ENCODE measurements at places on chromosomes 3 and 15.

- no peak for ATAC-seq
These were observed 70.1 kb downstream of the HOMER2 start for GRCh38 chr15:82882273-82882928.

DNA sequence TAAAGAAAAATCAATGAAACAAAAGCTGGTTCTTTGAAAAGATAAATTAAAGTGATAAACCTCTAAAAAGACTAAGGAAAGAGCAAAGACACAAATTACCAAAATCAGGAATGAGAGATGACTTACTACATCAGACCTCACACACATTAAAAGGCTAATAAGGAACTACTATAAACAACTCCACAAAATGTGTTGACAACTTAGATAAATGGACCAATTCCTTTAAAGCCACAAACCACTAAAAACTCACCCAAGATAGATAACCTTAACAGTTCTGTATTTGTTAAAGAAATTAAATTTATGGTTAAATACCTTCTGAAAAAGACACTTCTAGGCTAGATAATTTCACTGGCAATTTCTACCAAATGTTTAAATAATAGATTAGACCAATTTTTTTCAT, 170.4 kb downstream of the SMAD6 start:
- ATAC-seq, result no peak

DNA sequence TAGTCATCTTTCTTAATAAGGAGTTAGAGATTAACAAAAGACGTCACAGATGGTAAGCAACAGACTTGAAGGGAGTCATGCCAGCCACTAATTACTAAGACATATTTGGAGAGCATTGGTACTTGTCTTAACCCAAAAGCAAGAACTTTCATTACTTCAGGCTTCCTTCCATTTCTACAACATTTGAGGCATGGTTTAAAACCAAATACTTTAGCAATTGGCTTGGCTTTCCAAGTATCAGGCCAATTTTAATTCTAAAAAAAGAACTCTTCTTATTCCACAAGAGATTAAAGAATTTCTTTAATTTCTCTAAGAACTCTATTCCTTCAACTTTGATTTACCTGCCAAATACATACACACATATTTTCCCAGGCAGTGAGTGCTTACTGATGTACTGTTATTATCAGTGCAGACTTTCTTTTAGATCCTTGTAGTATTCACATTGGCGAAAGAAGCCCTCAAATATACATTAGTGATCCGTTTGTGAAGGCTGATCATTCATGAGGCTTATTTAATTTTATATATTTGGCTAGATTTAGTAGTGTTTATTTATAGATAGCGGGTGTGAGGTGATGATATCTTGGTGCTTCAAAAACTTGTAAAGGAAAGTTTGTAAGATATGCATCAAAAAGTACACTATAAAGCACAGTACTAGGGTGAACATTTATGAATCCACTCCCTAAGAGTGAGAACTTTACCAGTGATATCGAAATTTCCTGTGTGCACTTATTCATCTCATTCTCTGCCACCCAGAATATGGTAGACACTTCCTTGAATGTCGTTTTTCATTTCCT, 229.2 kb downstream of the MFSD1 start:
- ATAC-seq, result no peak

- ATAC-seq, result no peak
These were observed 22.2 kb upstream of the TXNRD3 start for GRCh38 chr3:126676919-126677705.

DNA sequence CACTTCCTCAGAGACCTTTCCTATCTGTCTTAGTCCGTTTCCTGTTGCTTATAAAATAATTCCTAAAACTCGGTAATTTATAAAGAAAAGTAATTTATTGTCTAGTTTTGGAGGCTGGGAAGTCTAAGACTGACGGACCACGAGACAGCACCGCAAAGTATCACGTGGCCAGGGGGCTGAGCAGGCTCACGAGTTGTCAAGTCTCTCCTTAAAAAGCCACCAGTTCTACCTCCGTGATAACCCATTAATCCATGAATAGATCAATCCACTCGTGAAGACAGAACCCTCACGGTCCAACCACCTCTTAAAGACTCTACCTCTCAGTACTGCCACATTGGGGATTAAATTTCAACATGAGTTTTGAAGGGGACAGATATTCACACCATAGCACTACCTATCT, 821 bp downstream of the LINS1 start:
- no peak for ATAC-seq

- ATAC-seq, result no peak
These were observed 12.4 kb downstream of the ALDH1A3 start for GRCh38 chr15:100892013-100892355.

- no peak for ATAC-seq
These were observed 67.8 kb downstream of the NSUN3 start for GRCh38 chr3:94130690-94131089.

DNA sequence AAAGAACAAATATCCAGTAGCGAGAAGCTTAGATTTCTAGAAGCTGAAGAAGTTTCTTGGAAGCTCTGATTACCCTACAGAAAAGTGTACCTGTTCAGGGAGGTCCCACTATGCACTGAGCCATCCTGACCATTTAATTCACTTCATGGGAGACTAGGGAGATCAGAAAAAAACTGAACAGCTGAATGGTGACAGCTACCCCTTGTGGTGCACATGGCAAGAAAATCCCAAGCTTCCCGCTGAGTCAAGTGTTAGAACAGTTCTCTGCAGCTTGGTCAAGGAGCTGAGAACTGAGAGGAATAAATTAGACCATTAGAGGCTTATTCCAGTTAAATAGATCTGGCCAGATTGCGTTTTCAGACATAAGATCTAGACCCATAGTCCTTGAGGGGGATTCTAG, 197.2 kb upstream of the VEPH1 start:
- no peak for ATAC-seq

All from gastroesophageal sphincter (tissue), 4 donors.